ENCODE measurements at places on chromosomes 2 and 18.

- DNase-seq = no peak
Observed at GRCh38 chr2:126272401-126272800, 383.6 kb upstream of the GYPC start.

- no peak for DNase-seq
Observed at GRCh38 chr2:45009928-45010701, 863 bp upstream of the SIX2 start.

DNA sequence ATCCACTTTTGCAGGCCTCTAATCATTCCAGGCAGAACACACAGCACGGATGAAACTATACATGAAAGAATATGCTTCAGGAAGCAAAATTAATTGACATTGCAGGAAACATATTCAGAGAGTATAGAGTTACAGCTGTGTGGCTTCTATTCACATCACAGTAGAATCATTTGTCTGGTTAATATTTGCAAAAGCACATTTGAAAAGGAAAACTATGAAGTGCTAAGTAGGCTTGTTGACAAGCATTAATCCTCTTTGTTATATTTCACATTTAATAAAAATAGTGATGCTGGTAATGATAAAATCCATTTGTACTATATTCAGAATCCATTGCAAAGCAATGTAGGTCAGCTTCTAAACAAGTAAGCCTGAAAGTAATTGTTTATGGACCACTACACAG is 32.2 kb upstream of the PIK3C3 start:
- DNase-seq = no peak

- DNase-seq = no peak
Observed at GRCh38 chr2:157059036-157059435, 198.5 kb upstream of the GALNT5 start.
